ENCODE measurements at places on chromosomes 16 and 17.

GRCh38 chr16:83599789-83600462, 207.9 kb upstream of the HSBP1 start:
- no peak for DNase-seq

DNA sequence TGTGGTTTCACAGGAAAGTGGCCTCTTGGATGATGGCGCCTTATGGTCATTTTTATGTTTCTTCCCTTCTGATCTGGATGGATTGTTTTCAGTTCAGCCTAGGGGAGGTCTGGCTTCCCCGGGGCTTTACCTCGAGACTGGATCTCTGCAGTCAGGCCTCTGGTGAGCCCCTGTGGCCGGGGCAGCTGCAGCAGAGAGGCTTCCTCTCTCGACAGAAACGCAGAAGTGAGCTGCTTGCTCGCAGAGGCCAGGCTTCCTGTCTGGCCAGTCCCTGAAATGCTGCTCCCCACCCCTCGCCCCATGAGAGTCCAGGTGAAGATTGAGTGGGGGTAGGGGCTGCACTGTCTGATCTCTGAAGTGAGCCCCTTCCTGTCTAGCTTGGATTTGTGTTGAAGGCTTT, 44.0 kb downstream of the PLCG2 start:
- DNase-seq: no peak

- DNase-seq: no peak
Observed at GRCh38 chr17:4147751-4148310, 4.8 kb downstream of the CYB5D2 start.

GRCh38 chr16:47016700-47017133, 43.2 kb upstream of the DNAJA2 start:
- no peak for DNase-seq

- DNase-seq: no peak
Observed at GRCh38 chr17:14621826-14622614, 321.1 kb downstream of the HS3ST3B1 start.

GRCh38 chr17:66791347-66791746, 43.6 kb upstream of the CACNG5 start:
- DNase-seq: no peak

- DNase-seq: no peak
Observed at GRCh38 chr17:74006371-74006770, 197.1 kb upstream of the RPL38 start.

DNA sequence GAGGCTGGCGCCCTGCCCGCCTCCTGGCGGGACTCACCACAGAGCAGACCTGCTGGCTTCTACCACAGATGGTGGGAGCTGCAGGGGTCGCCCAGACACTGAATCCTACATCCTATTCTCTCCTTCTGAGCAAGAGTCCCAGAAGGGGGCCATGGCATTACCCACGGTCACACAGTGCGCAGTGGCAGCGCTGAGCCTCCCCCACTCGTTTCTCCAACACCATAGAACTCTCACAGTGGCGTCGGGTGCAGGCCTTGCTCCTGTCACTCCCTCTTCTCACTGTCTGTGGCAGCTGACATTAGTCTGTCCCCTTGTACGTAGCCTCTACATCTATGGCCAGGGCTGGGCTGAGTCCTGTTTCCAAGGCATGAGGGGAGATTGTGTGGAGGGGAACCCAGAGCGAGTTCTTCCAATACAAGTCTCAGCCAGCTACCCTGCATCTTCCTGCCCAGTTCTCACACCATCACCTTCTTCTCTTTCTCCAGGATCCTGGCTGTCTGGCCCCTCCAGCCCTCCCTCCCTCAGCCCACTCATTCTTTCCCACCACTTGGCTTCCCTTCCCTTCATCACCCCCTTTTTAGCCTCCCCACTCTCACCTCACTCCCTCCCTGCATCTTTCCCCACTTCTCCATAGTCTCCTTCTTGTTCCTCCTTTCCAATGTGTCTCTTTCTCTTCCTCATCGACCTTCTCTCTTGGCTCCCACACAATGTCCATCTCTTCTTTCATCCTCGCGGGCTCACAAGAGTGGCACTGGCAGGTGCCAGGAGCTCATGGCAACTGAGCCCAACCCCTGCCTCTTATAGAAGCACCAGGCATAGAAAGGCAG, 5.9 kb downstream of the UBTF start:
- DNase-seq: no peak

DNA sequence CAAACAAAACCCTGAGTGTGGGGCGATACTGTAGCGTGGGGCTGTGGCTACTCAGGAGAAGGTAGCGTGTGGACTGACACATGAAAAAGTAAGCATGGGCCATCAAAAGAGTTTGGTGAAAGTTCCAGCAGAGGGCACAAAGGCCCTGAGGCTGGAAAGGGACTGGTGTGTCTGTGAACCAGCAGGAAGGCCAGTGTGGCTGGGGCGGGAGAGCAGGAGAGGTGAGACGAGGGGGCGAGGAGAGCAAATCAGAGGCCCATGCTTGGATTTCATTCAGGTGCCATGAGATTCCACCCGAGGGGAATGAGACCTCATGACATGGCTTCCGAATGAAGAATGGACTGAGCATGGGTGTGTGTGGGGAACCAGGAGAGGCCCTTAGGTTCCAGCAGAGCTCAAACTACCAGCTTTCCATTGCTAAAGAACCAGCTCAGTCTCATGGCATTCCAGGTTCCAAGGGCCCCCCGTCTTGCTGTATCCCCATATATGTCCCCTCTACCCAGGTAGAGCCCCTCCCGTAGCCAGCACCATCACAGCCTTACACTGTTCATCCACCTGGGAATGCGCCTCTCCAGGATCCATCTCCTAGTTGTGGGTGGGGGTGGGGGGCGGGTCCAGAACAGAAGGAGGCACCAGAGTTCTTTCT, 31.1 kb downstream of the TRPV2 start:
- DNase-seq: no peak

All from NCI-H146 (cell line).